ENCODE measurements at places on chromosomes 4 and X.

DNA sequence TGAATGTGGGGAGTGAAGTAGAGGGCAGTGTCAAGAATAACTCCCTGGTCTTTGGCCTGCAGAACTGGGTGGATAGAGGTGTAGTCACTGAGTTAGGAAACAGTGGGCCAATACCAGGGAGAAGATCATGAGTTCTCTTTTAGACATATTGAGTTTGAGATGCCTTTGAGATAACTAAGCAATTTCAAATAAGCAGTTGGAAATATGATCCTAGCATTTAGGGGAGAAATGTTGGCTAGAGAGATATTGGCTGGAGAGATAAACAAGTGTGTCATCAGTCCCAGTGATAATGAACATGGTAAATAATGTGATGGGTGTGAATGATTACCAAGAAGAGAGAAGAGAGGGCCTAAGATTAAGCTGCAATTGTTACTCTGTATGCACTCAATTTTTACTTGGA, 95.3 kb upstream of the HPRT1 start:
- DNase-seq = no peak
- no peak overlapping the region for H3K27ac ChIP-seq
- H3K4me1 ChIP-seq = no peaks in the 10 kb centered on the region
- no peaks in the 10 kb centered on the region for H3K27me3 ChIP-seq
- H3K4me3 ChIP-seq = no peak overlapping the region

- no peaks in the 10 kb centered on the region for H3K4me1 ChIP-seq
- H3K27me3 ChIP-seq = no peaks in the 10 kb centered on the region
- DNase-seq = no peak
- H3K4me3 ChIP-seq = no peak overlapping the region
- no peak overlapping the region for H3K27ac ChIP-seq
These were observed 13.3 kb upstream of the PJA1 start for GRCh38 chrX:69178592-69178991.

DNA sequence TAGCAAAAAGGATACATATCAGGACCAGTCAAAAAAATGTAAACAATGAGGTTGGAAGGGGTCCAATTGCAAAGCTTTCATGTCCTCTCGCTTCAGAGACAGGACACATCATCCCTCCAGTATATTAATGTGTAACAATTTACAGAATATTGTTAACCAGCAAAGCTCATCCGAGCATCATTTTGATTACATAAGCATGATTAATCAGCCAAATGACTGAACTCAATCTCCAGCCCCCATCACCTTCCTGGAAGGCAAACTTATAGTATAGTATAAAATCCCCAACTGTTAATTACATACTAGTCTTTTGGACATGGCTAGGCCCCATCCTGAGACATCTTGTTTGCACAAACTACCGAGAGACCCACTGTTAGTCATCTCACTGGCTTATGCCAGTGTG, 77.6 kb upstream of the TRAM1L1 start:
- no peak for DNase-seq
- no peaks in the 10 kb centered on the region for H3K4me1 ChIP-seq
- H3K4me3 ChIP-seq = no peak overlapping the region
- H3K27ac ChIP-seq = no peak overlapping the region

GRCh38 chr4:66681962-66682361, 863.3 kb downstream of the CENPC start:
- H3K27me3 ChIP-seq = no peaks in the 10 kb centered on the region
- H3K4me1 ChIP-seq = no peaks in the 10 kb centered on the region
- H3K4me3 ChIP-seq = no peak overlapping the region
- H3K36me3 ChIP-seq = no peaks in the 10 kb centered on the region
- H3K27ac ChIP-seq = no peak overlapping the region
- DNase-seq = no peak

- H3K4me3 ChIP-seq = no peak overlapping the region
- H3K36me3 ChIP-seq = no peaks in the 10 kb centered on the region
- H3K4me1 ChIP-seq = no peaks in the 10 kb centered on the region
- DNase-seq = no peak
- H3K27me3 ChIP-seq = no peaks in the 10 kb centered on the region
- no peak overlapping the region for H3K27ac ChIP-seq
These were observed 146.2 kb upstream of the HHIP start for GRCh38 chr4:144499777-144500176.

Measured in ascending aorta (tissue), 2 donors.